ENCODE measurements at places on chromosomes 3 and 15. TPM values are rescaled to one million over a fixed set of nuclear protein-coding genes. Genes with fewer than 3 reads are reported as not detected.

DNA sequence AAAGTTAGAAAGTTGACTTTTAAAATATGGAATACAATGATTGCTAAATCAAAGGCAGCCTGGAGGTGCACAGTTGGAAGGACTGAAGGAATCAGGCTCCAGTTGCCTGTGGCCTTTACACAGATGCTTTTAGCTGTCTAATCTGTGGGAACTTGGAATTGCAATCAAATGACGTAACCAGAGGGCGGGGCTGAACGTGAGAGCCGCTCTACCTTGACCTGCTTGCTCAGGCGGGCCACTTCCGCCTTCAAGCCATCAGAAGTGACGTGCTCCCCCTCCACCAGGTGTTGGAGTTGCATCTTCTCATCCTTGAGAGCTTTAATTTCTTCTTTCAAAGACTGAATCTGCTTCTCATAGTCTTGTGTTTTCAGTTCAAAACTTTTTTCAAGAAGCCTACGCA, 37.7 kb upstream of the GNB5 start:
- peak; percentile 27 for DNase-seq

The SLC28A2 gene
- polyA plus RNA-seq = 0.40 TPM

The TPRG1 gene
- polyA plus RNA-seq = 0.40 TPM

GRCh38 chr3:172357850-172358754, 90.2 kb downstream of the GHSR start:
- no peak for DNase-seq

GRCh38 chr15:72503147-72503546, 29.0 kb downstream of the ARIH1 start:
- DNase-seq = no peak

- no peak for DNase-seq
These were observed 395.2 kb downstream of the MECOM start for GRCh38 chr3:169268286-169268776.

The SLC24A5 gene
- 1.1 TPM for polyA plus RNA-seq

GRCh38 chr15:68107142-68107541, 53.0 kb downstream of the PIAS1 start:
- no peak for DNase-seq

DNA sequence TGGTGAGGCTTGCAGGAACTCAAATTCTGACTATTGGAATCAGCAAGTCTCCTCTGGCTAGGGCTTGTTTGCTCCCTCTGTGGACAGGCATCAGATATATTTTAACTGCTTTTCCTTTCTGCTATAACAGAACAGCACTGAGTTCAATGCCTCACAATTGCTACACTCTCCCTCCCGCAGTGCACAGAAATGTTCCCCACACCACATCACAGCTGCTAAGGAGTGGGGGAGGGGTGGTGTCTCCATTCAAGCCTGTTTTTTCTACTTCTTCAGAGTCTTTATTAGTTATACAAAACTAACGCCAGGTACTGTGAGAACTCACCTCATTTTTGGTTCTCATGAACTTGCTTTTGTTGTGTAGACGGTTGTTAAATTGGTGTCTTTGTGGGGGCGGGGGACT, 68.5 kb downstream of the BCHE start:
- no peak for DNase-seq

The DAPK2 gene
- polyA plus RNA-seq = 4.3 TPM

The IFRD2 gene
- polyA plus RNA-seq = 39.1 TPM

The PLSCR2 gene
- polyA plus RNA-seq = 1.00 TPM

GRCh38 chr3:49530231-49530630, 24.0 kb upstream of the BSN start:
- DNase-seq = no peak

The RASGRP1 gene
- polyA plus RNA-seq = 13.9 TPM

GRCh38 chr15:94747510-94747909, 516.1 kb downstream of the MCTP2 start:
- DNase-seq = no peak

The CRELD1 gene
- 52.1 TPM for polyA plus RNA-seq

- no peak for DNase-seq
These were observed 55.3 kb upstream of the VGLL4 start for GRCh38 chr3:11699083-11699427.

The ZNF501 gene
- polyA plus RNA-seq = 13.2 TPM

The PARP15 gene
- polyA plus RNA-seq = 0.25 TPM

GRCh38 chr3:138349926-138350665, 1.7 kb downstream of the MRAS start:
- no peak for DNase-seq

DNA sequence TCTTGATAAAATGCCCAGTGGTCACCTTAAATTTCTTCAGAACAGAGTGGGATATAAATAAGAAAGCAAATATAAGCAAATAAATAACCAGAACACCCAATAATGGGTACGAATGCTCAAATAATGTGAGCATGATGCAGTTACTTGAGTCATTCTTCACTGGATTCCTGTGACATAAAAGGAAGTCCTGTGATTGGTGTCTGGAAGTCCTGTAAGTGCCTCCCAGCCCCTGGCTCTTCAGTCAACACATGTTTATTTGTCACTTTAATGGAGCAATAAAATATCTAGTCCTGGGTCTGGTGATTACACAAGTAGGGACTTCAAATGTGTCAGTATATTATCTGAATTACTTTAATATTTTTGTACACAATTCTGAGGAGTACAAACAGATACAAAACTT, 30.4 kb downstream of the TMEM212 start:
- no peak for DNase-seq

DNA sequence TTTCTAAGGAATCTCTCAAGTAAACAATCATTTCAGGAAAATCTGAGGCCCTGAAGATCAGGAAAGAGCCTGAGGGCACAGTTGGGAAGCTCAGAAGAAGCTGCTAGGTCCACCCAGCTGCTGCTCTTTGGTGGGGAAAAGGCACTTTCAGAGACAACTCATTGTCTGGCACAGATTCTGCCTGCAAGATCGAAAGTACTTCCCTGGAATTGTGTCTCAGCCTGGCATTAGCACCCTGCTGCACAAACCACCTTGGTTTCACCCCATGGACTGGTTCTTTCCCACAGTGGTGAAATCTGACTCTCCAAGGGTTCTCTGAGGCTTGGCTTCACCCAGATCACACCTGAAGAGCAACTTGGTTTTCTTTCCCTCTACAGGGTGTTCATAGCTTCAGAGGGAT, 18.7 kb downstream of the THRB start:
- no peak for DNase-seq

DNA sequence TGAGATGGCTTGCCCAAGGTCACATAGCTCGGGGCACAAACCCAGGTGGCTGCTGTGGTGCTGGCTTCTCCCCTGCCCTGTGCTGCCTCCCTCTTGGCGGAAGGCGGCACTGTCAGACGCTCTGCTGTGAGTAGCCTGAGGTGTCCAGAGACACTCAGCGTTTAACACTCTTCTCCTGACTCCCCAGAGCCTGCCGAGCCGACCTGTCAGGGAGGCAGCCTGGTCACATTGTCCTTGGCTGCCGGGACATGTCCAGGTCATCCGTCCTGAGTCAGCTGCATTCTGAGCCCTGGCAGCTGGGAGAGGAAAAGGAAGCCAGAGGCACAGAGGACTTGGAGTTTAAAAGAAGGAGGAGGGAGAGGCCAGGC, 4.7 kb downstream of the LMAN1L start:
- DNase-seq = no peak

- DNase-seq = no peak
These were observed 345.6 kb downstream of the MCTP2 start for GRCh38 chr15:94576889-94577533.

The GFM1 gene
- polyA plus RNA-seq = 46.7 TPM

DNA sequence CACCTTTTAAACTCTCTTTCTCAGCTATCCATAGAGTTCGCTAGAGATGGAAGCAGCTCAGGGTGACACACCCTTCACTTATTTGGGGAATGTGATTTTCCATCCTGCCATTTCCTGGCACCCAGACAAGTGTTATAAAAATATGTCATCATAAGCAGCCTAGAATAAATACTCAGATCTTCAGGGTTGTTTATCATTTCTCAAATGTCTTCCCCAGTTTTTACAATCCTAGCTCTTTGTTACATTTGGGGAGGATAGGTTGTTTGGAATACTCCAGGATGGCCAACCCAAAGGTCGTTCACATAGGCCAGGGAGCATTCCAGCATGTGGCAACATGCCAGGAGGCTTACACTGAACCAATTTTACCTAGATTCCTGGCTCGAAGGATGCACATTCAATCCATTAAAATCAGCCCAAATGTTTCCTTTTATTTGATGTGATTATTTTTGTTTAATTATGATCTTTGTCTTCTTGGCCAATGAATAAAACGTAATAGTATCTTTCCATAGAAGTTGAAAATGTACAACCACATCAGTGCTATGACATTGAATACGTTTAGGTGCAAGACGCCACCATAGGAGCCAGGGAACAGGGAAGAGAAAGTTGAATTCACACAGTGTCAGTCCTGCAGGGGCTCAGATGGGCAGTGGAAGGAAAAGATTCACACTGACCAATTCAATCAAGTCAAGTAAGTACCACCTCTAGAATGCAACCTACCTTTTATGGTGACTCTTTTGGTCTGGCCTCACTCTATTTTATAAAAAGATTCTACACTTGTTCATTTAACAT, 537.7 kb upstream of the MDFIC2 start:
- DNase-seq = no peak

The NRG4 gene
- polyA plus RNA-seq = 4.5 TPM

The GOLGA8T gene
- polyA plus RNA-seq = not detected

The TRIM69 gene
- polyA plus RNA-seq = 23.1 TPM

The NUP210 gene
- 23.3 TPM for polyA plus RNA-seq

DNA sequence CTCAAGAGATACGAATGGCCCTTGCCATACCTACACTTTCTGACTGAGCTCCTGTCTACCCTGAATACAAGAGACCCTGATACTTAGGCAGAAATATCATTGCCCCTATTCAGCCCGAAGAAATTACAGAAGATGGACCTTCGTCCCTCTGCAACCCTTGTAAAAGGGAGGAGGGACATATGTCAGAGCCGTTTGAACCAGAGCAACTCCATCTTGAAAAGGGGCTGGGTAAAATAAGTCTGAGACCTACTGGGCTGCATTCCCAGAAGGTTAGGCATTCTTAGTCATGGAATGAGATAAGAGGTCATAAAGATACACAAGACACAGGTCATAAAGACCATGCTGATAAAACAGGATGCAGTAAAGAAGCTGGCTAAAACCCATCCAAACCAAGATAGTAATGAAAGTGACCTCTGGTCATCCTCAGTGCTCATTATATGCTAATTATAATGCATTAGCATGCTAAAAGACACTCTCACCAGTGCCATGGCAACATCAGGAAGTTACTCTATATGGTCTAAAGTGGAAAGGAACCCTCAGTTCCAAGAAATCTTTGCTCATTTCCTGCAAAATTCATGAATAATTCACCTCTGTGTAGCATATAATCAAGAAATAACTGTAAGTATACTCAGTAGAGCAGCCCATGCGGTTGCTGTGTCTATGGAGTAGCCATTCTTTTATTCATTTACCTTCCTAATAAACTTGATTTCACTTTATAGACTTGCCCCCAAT, 49.7 kb upstream of the GPD1L start:
- no peak for DNase-seq

GRCh38 chr15:81336568-81336967, 12.6 kb upstream of the STARD5 start:
- no peak for DNase-seq

- no peak for DNase-seq
These were observed 193.9 kb downstream of the ADAMTS17 start for GRCh38 chr15:100147828-100148227.

The ARPP21 gene
- 0.98 TPM for polyA plus RNA-seq

The PLA2G4E gene
- polyA plus RNA-seq = not detected

DNA sequence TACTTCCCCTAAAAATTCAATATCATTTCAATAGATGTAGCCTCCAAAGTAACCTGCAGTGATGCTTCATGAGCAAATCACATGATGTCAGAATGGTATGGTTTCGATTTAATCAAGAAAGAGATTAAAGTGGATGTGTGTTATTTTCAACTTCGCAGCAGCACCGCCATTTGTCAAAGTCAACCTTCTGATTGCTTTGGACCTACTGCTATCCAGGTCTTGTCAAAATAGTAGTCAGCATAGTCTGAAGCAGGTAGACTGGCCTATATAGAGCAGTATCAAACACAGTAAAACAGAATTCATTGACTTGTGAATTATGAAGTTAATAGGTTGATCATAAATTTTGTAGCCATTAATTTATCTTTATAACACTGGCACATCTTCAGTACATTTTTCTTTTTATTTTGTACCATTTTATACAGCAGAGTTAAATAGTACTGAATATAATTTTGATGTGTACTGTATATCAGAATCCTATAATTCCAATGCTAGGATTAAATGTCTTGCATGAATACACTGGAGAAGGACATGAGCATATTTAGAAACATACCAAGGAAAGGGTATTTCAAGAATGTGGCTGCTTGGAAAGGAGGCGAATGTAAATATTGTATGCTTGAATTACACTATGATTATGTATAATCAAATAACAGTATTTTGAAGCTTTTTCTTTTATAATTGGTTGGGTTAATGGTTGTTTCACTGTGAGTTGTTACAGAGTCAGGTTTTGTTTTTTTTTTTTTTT, 79.6 kb downstream of the CDIN1 start:
- DNase-seq = no peak

The LRRC31 gene
- 0.37 TPM for polyA plus RNA-seq

- no peak for DNase-seq
These were observed 397.4 kb upstream of the TPM1 start for GRCh38 chr15:62644889-62645742.

GRCh38 chr3:179504371-179504770, 53.1 kb upstream of the GNB4 start:
- DNase-seq = no peak

- DNase-seq = no peak
These were observed 33.2 kb upstream of the MME start for GRCh38 chr3:155046935-155047334.

The LMAN1L gene
- polyA plus RNA-seq = not detected

The CPLX3 gene
- not detected for polyA plus RNA-seq

- DNase-seq = no peak
These were observed 12.2 kb downstream of the TBL1XR1 start for GRCh38 chr3:177185035-177185574.

The BCHE gene
- polyA plus RNA-seq = 12.2 TPM

DNA sequence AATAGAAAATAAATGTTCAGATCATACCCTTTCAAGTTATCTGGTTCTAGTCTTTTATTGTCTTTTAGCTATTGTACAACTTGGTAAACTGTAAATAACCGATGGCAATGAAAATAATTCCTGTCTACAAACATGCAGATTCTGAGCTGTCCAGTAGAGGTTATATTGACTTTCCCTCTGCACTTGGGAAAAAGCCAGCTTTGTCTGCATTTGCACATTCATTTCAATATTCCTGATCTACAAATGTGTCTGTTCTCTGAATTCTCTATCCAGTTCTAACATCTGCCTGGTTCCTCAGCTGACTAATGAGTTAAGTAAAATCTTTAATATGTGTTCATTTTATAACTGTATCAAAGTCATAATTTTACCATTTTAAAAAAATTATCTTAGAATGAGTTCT, 408.5 kb downstream of the ERC2 start:
- DNase-seq = no peak

DNA sequence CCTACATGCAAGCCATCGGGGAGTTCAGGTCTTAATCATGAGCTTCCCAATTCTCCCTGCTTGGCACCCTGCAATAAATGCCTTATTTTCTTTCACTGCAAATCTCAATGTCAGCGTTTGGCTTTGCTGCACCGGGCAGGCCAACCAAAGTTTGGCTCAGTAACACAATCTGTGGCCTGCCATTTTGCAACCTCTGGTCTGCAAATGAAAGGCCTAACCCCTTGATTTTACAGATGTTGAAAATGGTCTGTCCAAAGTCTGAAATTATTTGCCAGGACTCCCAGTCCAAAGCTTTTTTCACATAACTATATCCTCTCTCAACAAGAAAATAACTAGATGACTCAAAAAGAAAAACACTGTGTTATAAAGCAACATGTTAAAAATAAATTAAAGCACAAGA, 34.0 kb upstream of the LEKR1 start:
- DNase-seq = no peak
